ENCODE measurements at places on chromosomes 5 and 9.

- DNase-seq = no peak
These were observed 39.2 kb downstream of the GRAMD2B start for GRCh38 chr5:126462239-126463014.

- peak; percentile 33 for DNase-seq
These were observed 63.6 kb upstream of the BOD1 start for GRCh38 chr5:173679909-173680630.

GRCh38 chr9:117696154-117696553 lies 8.0 kb upstream of the TLR4 start:
- DNase-seq = peak; percentile 52

DNA sequence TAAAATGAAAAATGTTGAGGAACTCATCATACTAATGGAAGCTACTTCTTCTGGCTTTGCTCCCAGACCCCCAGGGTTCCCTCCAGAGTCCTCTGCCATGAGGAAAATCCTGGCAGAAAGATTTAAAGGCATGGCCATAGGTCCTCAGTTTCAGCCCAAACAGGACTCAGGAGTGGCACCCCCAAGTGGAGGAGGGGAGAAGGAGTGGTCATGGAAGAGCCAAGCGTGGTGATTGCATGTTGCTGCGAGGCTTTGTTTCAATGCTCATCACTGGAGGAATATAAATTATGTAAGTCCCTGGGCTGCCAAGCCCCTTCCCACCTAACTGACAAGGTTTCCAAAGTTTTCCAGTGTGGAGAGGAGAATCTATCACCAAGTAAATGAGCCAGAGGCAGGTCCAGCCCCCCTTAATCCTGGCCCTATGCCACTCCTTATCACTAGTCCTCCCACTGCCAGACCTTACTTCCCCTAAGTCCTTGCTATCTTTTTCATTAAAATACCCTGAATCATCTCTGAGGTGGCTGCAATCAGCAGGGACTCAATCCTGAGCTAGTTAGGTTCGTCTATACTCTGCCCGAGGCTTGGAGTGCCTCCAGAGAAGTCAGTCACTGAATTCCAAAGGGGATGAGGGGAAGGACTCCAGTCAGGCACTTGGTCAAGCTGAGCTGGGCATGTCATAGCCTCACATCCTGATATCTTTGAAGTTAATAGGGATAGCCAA lies 70.7 kb upstream of the TAF1L start:
- no peak for DNase-seq
